ENCODE measurements at places on chromosomes 1 and 21.

- no peak for DNase-seq
Observed at GRCh38 chr1:234969581-234970400, 158.8 kb downstream of the TOMM20 start.

- no peak for DNase-seq
Observed at GRCh38 chr1:25197235-25197975, 34.9 kb downstream of the SYF2 start.

DNA sequence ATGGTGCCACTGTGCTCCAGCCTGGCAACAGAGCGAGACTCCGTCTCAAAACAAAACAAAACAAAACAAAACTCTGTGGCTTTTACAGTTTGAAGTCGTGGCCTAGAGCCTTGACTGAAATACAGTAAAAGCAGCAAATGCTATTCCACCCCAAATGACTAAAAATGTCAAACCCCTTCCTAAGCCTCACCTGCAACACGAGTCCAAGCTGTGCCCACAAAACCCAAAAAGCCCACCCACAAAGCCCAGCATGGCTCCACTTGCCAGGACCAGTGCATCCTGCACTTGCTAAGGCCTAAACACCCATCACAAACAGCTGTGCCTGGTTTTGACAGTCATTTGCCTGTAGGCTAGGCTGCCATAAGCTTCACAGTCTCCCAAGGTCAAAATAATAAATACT, 21.3 kb downstream of the VAV3 start:
- no peak for DNase-seq

- no peak for DNase-seq
Observed at GRCh38 chr1:188517139-188517538, 1688.4 kb downstream of the PLA2G4A start.

DNA sequence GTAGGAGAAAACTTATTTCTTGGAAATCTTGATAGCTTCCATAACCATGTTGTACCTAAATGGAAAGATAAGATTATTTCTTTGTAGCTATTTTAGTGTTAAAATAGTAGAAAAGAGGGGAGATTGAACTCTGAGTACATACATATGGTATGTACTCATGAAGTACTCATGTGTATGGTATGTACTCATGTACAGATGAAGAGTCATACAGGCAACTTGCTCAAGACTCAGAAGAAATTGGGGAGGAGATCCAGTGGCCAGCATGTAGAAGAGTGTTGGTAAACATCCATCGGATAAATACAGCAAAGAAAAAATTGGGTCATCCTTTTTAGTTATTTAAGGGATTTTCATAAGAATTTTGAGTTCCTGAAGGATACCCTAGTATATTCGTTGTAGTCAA, 29.0 kb downstream of the MDM4 start:
- DNase-seq = no peak

- no peak for DNase-seq
Observed at GRCh38 chr21:32163386-32163785, 115.5 kb downstream of the MIS18A start.

GRCh38 chr1:3917761-3918160, 17.7 kb upstream of the C1orf174 start:
- DNase-seq = no peak

DNA sequence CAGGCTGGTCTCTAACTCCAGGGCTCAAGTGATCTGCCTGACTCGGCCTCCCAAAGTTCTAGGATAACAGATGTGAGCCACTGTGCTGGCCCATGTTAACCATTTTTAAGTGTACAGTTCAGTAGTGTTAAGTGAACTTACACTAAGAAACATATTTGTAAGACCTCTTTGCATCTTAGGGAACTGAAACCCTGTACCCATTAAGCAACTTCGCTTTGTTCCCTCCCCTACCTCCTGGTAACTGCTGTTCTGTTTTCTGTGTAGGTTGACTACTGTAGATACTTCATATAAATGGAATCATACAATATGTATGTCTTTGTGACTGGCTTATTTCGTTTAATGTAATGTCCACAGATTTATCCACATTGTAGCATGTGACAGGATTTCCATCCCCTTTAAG, 11.0 kb downstream of the NUDC start:
- no peak for DNase-seq

GRCh38 chr1:200415227-200415626, 5.4 kb upstream of the ZNF281 start:
- DNase-seq = no peak

DNA sequence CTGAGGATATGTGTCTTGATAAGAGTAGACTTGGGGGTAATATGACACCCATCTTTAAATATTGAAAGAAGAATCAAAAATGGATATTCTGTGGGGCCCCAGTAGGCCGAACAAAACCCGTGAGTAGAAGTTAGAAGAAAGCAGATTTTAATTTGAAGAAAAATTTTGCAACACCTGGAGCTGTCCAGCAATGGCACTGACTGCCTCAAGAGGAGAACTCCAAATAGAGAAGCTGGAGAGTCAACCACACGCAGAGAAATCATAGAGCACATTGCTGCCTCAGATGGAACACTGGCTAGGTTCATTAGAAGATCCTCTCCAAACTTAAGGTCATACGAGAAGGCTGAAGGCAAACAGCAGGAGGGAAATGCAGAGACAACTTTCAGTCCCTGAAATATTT, 6.8 kb downstream of the NHLH1 start:
- DNase-seq = no peak

DNA sequence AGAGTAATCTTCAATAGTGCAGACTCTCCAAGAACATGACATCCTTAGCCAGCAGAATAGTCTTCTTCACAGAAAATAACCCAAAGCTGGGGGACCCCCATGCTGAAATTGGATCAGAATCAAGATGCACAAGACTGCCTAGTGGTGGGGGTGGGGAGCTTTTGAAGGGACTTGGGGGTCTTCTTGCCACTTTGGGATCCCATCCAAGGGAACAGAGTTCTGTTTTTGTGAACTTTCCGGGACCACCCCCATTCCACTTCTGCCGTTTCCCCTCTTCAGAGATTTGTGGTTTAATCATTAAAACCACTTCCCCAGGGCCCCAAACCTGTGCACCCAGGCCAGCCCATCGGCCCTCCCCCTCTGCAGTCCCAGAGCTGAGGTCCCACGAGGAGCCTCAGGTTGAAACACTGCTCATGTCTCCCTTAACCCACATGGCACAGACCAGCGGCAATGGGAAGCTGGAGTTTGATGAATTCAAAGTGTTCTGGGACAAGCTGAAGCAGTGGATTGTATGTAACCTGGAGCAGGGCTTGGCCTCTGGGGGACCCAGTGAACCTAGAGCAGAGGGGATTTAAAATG, 44.9 kb downstream of the CAPN9 start:
- DNase-seq = no peak

DNA sequence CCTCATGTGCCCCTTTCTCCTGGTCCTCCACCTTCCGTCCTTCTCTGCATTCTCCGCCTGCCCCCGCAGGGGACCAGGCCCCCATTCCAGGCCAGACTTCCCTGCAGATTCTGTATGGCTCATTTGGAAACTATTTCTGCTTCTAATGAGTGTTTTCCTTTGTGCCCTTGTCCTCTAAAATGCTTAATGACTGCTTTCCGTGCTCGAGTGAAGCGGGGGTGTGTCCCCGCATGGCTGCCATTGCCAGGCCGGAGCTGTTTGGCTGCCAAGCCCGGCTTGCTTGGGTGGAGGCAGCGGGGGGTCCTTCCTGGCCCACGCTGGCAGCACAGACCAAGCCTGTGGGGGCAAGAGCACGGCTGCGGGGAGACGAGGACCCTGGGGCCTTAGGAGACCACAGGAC, 299.3 kb upstream of the VAMP3 start:
- DNase-seq = no peak

- DNase-seq = no peak
Observed at GRCh38 chr1:155529929-155530328, 32.7 kb downstream of the ASH1L start.
